ENCODE measurements at places on chromosomes 4 and X.

GRCh38 chr4:152363086-152363485 lies 172.8 kb downstream of the FBXW7 start:
- peak; percentile 52 for DNase-seq

GRCh38 chr4:146182443-146182842 lies 6.9 kb downstream of the LSM6 start:
- DNase-seq, result no peak

DNA sequence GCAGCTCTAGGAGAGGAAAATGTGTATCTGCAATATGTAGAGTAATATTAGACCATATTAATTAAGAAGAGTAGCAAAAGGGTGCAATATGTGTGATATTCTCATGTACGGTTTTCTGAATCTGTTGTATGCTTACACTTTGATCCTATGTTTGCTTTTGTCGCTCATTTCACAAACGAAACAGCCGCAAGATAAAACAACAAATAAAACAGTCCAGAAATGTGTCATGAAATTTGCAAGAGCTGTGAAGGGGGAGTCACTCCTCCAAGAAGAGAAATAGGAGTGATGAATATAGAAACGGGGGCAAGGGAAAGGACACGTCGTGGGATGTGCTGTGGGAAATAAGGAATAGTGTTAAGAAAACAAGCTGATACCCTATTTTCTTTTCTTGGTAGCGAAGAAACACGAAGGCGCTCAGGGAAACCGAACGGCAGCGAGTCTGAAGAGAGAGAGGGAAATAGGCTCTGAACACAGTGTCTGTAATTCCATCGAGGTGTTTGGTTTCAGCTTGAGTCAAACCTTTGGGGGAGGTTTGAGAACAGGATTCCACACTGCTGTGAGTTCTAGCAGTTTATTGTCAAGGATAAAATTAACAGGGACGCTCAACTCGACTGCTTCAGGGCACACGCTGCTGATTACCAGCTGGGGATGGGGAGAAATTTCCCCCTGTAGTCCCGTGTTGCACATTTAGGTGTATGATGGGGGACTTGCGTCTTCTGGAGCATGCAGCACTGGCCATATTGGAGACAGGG lies 595.6 kb upstream of the TENM3 start:
- peak; percentile 53 for DNase-seq

- DNase-seq, result no peak
Observed at GRCh38 chrX:42220083-42220482, 296.7 kb upstream of the CASK start.

- no peak for DNase-seq
Observed at GRCh38 chr4:31427691-31428090, 707.5 kb downstream of the PCDH7 start.

GRCh38 chrX:34884817-34885216 lies 57.8 kb upstream of the FAM47B start:
- DNase-seq, result peak; percentile 82

- no peak for DNase-seq
Observed at GRCh38 chr4:179503976-179504375, 2061.7 kb upstream of the AGA start.

DNA sequence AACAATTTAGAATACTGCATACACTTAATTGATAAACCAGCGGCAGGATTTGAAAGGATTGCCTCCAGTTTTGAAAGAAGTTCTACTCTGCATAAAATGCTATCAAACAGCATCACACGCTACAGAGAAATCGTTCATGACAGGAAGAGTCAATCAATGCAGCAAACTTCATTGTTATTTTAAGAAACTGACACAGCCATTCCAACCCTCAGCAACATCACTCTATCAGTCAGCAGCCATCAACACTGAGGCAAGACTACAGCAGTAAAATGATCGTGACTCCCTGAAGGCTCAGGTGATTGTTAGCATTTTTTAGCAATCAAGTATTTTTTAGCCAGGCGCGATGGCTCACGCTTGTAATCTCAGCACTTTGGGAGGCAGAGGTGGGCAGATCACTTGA lies 98.3 kb downstream of the FBXW7 start:
- DNase-seq, result no peak

GRCh38 chrX:56615282-56615681 lies 51.9 kb downstream of the UBQLN2 start:
- DNase-seq, result no peak

DNA sequence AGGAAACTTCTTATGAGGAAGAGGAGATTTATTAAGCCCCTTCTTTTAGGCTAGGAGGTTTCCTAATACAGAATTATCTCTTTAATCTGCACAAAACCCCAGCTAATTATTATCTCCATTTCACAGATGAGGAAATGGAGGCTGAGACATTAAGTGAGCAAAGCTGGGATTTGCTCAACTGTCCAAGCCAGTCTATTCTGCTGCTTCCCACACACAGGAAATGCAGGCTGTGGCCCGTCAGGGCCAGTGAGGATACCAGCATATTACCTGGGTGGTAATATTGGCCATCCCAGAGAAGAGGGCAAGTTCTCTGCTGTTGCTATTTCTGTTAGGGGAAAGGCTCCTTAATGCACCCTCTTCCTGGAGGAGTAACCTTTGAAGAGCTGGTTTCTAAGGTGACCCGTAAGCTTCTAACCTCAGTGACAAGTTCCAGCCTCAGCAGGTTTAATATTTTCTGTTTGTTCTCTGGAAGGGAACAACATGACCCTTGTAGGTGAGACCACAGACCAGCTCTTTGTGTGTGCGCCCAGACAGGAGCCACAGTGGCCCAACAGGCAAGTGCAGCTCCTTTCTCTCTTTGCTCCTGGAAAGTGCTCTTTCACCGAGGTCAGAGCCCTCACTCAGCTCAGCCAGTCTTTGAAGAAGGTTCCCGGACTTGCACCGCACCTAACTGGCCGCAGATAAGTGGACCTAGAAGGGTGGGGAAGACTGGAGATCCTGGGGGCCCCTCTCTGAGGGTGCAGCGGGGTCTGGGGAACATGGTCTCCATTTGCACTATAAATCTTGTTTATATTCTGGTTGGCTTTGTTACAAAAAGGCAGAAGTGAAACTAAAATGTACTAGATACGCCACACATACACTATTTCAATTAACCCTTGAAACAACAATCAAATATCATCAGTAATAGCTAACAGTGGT lies 35.5 kb downstream of the TBC1D9 start:
- no peak for DNase-seq

DNA sequence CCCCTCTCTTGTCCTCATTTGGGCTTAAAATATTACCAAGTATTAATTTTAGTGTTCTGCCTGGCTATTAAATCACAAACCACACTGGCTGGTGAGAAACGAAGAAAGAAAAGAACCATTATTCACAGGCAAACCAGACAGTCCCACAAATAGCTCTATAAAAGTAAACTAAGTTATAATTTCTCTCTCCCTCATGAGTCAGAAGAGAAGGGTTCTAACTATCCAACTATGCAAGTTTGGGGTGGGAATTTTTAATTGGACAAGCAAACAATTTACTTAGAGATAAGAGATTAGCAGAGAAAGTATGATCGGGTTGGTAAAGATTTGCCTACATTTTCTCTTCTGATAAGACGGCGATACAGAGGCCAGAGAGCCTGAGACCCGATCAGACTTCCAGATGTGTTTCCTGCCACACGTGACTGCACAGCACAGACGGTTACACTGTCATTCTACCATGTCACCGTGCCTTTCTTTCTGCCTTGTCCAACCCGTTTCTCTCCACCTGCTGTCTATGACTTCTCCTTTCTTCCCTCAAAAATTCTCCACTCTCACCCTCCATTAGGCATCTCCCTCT lies 52.3 kb downstream of the MEPE start:
- DNase-seq, result no peak
